T-helper 1 cell treated with Interleukin-12 subunit alpha and Interleukin-12 subunit beta and Interleukin-4 antibody, amounts not matched to agents 30 ng/mL and 1 ng/mL, for 36 hours (primary cell): ENCODE measurements at places on chromosomes 13 and 19. TPM values are rescaled to one million over a fixed set of nuclear protein-coding genes. Genes with fewer than 3 reads are reported as not detected.

The NPHS1 gene
- total RNA-seq = not detected in 2 replicates

The CD37 gene
- 229 and 231 TPM in 2 replicates for total RNA-seq

The CEACAM7 gene
- not detected in 2 replicates for total RNA-seq

The ZIK1 gene
- 5.5 and 7.0 TPM in 2 replicates for total RNA-seq

The RXFP2 gene
- not detected in 2 replicates for total RNA-seq

The ZNF568 gene
- total RNA-seq = 5.0 and 6.7 TPM in 2 replicates

The DPY19L3 gene
- total RNA-seq = 8.1 and 10.6 TPM in 2 replicates

The HSD17B14 gene
- 1.3 TPM in 2 replicates for total RNA-seq

The ATXN8OS gene
- total RNA-seq = not detected in 2 replicates

The C1QTNF9 gene
- total RNA-seq = not detected in 2 replicates

The PCID2 gene
- total RNA-seq = 62.7 and 71.4 TPM in 2 replicates

The SYCN gene
- total RNA-seq = not detected in 2 replicates

The MTUS2 gene
- not detected in 2 replicates for total RNA-seq

The TUBB4A gene
- 1.5 and 2.4 TPM in 2 replicates for total RNA-seq

The APLP1 gene
- 1.7 and 3.6 TPM in 2 replicates for total RNA-seq

The C19orf38 gene
- total RNA-seq = 4.6 and 5.7 TPM in 2 replicates

The SLC25A41 gene
- total RNA-seq = 0.32 and 0.44 TPM in 2 replicates

The F10 gene
- total RNA-seq = not detected in 2 replicates

The CCDC70 gene
- not detected in 2 replicates for total RNA-seq

The ABCA7 gene
- total RNA-seq = 63.6 and 71.7 TPM in 2 replicates

The PCDH20 gene
- not detected in 2 replicates for total RNA-seq

The TNNT1 gene
- not detected in 2 replicates for total RNA-seq

The GFY gene
- not detected in 2 replicates for total RNA-seq

The STOML3 gene
- not detected in 2 replicates for total RNA-seq

The RAB8A gene
- 175 and 193 TPM in 2 replicates for total RNA-seq

The BRME1 gene
- total RNA-seq = 8.3 and 9.8 TPM in 2 replicates

The ACER1 gene
- 0.76 and 0.81 TPM in 2 replicates for total RNA-seq

The PCP2 gene
- total RNA-seq = 1.7 and 1.9 TPM in 2 replicates

The ATP8B3 gene
- total RNA-seq = 14.2 and 14.9 TPM in 2 replicates

The CPB2 gene
- total RNA-seq = not detected in 2 replicates
